ENCODE measurements at places on chromosomes 3 and 15. TPM values are rescaled to one million over a fixed set of nuclear protein-coding genes. Genes with fewer than 3 reads are reported as not detected.

DNA sequence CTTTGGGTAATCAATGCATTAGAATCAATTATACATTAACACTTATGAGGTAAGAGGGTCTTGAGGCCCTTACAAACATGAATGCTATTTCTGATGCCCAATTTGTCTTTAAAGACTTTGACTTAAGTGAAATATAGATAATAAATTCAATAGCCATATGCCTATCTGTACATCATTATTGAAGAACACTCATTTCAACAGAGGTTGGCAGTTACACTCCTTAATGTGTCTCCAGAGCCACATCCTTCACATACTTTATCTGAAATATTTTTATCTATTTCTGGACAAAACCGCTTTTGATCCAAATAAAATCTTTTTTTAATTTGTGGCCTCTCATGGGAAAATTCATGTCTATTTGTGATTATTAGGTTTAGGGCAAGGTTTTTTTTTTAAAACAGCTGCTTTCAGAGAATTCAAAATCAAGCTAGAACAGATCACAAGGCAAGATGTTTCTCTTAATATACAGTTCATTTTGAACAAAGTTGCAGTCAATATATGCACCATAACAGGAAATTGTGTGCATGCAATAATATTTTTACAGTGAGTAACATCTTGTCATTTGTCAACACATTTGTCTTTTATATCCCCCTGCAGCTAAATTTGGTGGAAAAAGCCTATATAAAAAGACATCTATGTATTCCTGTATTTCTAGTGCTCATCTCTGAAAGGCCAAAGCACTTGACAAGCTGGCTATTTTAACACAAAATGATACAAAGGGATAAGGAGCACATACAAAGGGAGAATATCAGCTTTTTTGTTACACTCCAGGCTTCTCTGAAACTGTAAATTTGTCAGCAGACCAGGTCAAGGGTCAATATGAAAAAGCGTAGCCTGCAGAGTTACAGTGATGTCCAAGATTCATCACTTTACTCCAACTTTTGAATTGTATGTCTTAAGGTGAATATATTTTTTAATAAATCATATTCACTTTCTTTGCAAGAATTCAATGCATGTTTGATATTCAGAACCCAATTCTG, 146.2 kb upstream of the DPH6 start:
- no peak for ATAC-seq

The KY gene
- total RNA-seq = not detected

The PTX3 gene
- 0.16 TPM for total RNA-seq

- no peak for ATAC-seq
These were observed 22.6 kb upstream of the SCG3 start for GRCh38 chr15:51658664-51659063.

Data from esophagus mucosa (tissue), 1 donor.